ENCODE measurements at places on chromosomes 4 and X.

GRCh38 chrX:78456909-78457308 is 129.5 kb upstream of the CYSLTR1 start:
- no peak for DNase-seq

DNA sequence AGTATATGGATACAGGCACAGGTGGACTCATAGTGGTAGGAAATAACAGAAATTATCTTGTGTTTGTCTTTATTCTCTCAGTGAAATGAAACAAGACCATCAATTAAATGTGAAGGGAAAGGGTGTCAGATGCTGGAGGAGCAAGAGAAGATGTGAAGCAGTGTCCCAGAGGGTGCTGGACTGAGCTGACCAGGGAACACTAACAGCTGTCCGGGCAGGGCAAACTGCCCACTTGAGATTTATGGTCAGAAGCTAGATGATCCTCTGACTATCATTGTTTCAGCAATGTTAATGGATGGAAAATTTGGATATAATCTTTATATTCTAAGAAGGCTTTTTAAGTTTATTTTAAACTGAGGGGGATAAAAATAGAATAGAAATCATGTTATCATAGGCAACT is 267.2 kb upstream of the SLC7A11 start:
- no peak for DNase-seq

- no peak for DNase-seq
Observed at GRCh38 chrX:69127466-69127865, 37.8 kb downstream of the PJA1 start.

GRCh38 chr4:125317525-125317877 is 2.7 kb downstream of the FAT4 start:
- DNase-seq = no peak

- DNase-seq = no peak
Observed at GRCh38 chr4:76035141-76035540, 729 bp downstream of the CXCL11 start.

GRCh38 chr4:138014590-138015288 is 227.4 kb downstream of the SLC7A11 start:
- no peak for DNase-seq

DNA sequence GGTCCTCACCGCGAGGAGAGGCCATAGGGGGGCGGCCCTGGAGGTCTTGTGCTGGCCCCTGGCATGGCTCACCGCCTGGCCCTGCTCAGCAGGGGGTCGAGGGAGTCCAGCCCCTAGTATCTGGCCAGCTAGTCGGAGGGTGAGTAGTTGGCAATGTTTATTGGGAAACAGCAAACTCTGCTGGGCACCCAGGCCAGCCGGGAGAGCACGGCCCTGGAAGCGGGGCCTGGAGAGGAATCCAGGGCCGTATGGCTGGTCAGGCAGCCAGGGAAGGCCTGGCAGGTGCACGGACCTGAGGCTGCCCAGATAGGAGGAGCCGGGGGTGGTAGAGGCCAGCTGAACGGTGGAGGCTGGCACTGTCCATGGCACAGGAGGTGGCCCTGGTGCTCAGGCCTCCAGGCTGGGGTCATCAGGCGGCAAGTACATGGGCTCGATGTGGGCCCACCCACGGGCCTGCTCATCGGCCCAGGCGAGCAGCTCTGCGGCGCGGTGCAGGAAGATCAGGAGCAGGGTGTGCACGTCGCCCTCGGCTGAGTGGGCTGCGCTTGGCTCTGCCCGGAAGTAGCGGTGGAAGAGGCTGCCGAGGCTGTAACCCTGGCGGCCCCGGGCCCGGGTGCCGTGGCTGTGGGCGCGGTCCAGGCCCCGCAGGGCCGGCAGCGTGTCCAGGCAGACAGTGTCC is 1.4 kb downstream of the TREX2 start:
- DNase-seq = no peak

Measured in CD4-positive, alpha-beta T cell treated with Interleukin-10 for 1 hour (primary cell).